Fibroblast of skin of left biceps (primary cell): ENCODE measurements at places on chromosomes 6 and 20.

GRCh38 chr6:149889326-149889725 lies 8.6 kb downstream of the RAET1E start:
- no peak for DNase-seq

- DNase-seq = no peak
These were observed 72.4 kb downstream of the GPX5 start for GRCh38 chr6:28597924-28598722.

DNA sequence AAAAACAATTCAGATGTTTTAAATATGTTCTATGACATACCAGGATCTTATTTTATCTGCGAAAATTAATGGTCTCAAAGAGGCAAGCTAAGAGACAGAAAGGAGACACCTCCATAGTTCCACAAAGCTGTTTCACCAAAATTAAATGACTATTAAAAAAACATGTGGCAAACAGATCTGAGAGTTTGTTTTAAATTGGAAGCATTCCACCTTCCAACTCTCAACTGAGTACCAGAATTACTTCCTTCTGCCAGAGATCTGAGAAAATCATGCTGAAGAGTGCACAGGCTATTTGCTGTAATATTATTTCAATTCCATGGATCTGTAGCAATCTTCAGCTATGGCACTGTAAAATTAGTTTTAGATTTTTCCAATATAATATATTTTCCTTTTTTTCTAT lies 669.5 kb upstream of the MARCKS start:
- DNase-seq = peak; percentile 37

DNA sequence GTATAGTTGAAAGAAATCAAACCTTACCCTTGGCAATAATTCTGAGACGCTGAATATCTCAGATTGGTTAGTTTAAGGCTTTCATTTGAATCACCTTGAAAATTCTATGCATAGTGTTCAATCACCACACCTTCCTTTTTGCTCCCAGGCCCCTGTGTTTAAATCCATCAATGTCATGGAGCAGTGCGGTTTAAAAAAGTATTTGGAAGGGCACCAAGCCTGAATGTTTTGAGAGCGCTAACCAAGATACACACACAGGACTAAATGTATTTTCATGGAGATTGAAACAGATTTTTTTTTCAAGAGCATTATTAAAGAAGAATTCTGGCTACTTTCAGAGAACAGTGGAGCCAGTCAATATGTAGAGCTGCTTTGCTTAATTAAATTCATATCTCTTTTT lies 195.7 kb downstream of the CENPW start:
- no peak for DNase-seq

DNA sequence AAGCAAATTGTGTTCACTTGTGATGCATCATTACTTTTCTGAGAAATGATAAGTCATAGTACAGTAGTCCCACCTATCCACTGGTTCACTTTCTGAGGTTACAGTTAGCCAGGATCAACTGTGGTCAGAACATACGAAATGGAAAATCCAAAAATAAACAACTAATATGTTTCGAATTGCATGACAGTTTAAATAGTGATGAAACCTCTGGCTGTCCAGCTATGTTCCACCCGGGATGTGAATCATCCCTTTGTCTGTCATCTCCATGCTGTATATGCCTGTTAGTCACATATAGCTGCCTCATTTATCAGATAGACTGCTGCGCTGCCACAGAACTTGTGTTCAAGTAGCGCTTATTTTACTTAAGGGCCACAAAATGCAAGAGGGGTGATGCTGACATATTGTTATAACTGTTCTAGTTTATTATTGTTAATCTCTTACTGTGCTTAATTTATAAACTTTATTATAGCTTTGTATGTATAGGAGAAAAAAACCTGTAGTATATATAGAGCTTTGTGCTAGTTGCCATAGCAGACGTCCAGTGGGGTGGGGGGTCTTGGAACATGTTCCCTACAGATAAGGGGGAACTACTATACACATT lies 29.2 kb downstream of the AFDN start:
- DNase-seq = peak; percentile 79

DNA sequence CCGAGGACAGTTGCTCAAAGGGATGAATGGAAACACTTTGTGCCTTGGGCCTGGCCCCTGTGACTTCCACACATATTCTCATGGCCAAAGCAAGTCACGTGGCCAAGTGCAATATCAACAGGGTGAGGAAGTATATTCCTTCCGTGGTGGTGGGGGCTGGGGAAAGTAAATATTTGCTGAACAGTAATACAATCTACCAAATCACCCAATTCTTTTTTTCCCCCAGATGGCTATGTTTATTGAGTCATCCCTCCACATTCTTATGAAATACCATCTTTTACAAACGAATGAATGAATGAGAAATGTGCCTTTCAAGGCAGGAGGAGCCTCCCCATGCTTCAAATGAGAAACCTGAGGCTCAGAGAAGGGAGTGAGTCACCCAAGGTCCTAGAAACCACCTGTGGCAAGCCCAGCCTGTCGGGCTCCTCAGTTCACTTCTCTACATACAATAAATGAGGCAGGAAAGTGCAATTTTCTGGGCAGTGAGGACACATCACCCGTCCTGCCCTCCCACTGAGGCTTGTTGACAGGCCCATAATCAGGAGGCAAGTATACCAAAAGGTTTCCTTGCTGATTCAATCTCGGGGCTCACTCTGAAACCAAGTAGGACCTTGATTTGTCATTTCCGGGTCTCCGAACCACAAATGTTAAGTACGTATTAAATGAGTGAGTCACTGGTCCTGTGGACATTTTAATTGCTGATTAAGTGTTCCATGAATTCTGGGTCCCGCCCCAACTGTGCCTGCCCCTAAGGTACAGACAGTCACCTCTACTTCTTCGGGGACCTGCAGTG lies 25.3 kb upstream of the TOP1 start:
- peak; percentile 95 for DNase-seq

DNA sequence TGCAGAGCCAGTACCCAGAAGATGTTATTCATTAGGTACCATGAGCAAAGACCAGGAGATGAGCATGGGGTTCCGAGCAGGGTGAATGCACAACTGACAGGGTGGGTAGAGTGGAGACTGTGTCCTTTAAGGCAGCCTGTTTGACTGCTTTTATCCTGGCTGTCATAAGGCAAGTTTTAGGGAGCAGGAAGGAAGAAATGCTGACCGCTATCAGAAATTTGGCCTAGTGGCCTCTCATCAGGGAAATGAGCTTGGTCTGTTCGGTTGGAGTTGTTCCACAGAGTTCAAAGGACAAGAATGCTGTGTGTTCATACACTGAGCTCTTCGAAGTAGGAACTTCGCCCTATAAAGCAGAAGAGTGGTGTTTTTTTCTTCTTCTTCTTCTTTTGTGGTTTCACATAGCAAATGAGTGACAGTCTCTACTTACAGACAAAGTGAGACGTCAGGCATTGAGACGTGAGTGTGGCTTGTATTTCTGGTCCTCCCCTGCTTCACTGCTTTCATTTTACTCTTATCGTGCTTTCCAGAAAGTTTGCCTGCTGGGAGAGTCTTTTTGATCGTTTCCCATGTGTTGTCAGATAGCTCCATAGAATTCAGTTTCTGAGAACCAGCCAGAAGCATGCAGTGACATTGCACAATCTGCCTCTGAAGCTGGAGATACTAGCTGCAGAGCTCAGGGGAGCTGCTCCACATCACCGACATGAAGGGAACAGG lies at the start of gene CASS4:
TSS of gene CASS4 (plus strand) at position 502 of the 714 bp plus-strand sequence. CDS start at position 701, 199 bp downstream.
- DNase-seq = no peak

- no peak for DNase-seq
These were observed 4.0 kb upstream of the CAP2 start for GRCh38 chr6:17389274-17389847.

DNA sequence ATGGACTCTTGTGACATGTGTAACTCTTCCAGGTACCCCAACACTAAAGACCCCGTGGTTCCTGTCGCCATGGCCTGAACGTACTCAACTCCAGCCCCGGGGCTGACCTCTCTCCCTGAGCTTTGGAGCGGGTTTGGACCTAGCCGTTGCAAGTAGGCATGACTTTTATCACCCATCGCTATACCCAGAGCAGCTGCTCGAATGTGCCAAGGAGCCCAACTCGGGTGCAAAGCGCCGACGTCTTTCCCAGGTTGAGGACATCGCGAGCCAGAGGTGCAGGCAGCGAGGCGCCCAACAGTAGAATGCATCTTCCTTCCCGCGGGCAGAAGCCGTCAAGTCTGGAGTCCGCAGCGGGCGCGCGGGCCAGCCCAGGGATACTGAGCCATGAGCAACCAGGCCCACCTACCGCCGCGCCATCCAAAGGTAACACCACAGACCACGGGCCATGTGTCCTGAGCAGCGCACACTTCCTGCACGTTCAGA lies 5.7 kb upstream of the LAMP5 start:
- no peak for DNase-seq

- no peak for DNase-seq
These were observed 26.0 kb downstream of the HTR1E start for GRCh38 chr6:86963352-86963751.

GRCh38 chr20:36823121-36823520 lies 49.6 kb upstream of the DSN1 start:
- no peak for DNase-seq

DNA sequence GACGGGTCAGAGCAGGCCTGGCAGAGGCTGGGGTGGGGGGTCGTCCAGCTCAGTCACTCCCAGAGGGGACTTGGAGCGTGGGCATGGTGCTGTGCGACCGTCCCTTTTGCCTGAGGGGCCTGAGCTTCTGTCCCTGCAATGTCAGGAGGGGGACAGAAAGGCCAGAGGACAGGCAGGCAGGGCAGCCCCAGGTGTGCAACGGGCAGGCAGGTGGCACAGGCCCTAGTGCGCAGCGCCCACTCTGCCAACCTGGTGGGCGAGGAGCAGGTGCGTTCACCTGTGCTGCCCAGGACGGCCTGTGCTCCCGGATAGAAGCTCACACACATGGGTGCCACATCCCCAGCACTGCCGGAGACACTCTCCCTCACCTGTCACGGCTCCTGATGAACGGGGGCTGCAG lies 78.7 kb upstream of the SLCO4A1 start:
- DNase-seq = no peak

- no peak for DNase-seq
These were observed 4.6 kb upstream of the NKX2-2 start for GRCh38 chr20:21518292-21518991.

GRCh38 chr6:138430361-138431145 lies 26.5 kb downstream of the HEBP2 start:
- DNase-seq = no peak

GRCh38 chr6:11007715-11008608 lies 36.1 kb downstream of the ELOVL2 start:
- DNase-seq = no peak

- no peak for DNase-seq
These were observed 32.1 kb upstream of the TGM2 start for GRCh38 chr20:38197217-38197616.

DNA sequence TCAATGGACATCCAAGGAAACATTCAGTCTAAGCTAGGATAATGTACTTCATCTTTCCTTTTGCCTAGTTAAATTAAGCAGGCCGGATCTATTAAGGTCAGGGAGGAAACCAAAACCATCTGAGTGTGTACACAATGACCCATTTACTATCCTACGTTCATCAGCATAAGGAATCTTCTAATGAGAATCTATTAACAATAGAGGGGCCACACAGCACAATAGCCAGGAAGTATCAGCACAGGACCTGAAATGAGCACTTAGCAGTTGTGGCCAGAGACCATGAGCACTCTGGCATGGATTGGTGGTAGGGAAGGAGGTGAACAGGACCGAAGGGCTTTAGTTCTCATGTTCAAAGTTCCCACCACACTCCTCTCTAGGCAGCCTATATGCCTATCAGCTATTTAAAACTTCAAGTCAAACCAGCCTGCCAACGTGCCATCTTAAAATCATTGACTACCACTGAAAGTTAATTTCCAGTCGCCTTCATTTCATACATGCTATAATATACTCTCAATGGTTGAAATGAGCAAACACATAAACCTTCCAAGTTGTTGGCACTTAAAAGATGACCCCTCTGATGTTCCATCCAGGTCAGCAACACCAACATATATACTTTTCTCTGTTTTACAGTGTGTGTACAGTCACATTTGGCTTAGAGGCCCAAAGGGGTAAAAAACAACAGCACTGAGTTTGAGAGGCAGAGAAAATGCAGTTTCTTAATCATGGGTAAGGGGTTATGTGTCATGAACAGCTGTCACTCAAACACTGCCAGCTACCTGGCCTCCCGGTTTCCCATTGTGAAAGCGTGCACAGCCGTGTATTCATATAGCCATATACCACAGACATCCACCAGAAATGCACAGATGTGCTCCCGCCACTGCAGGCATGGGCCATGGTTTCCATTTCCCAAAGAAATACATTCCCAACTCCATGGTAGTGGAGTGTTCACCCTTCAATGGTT lies 184.3 kb downstream of the TBXT start:
- no peak for DNase-seq

GRCh38 chr6:44697327-44697726 lies 309.8 kb downstream of the CDC5L start:
- peak; percentile 66 for DNase-seq

GRCh38 chr6:164152611-164153010 lies 738.1 kb downstream of the QKI start:
- DNase-seq = no peak

DNA sequence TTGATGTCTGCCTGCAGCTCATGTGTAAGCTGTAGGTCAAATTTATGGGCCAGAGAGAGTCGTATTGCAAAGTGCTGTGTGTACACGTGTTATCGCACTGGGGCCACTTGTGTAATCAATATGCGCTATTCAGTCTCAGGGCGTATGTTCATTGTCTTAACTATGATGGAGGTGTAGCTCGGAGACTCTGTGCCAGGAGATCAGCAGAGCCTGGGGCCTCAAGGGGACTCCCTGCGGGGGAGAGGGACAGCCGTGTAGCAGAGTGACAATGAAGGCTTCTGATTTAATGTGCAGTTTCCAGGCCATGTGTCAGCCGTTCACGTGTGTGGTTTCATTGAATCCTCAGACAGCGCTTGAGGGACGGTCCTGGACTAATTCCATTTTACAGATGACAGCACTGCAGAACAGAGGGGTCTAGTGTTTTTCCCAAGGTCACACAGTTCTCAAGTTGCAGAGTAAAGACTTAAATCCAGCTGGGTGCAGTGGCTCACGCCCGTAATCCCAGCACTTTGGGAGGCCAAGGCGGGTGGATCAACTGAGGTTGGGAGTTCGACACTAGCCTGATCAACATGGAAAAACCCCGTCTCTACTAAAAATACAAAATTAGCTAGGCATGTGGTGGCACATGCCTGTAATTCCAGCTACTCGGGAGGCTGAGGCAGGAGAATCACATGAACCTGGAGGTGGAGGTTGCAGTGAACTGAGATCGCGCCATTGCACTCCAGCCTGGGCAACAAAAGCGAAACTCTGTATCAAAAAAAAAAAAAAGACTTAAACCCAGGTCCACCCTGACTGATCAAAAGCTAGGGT lies 242.5 kb downstream of the PREX1 start:
- no peak for DNase-seq

GRCh38 chr6:28940294-28940857 lies 16.6 kb upstream of the TRIM27 start:
- no peak for DNase-seq

GRCh38 chr6:2998998-2999617 lies 586 bp upstream of the NQO2 start:
- no peak for DNase-seq
